ENCODE measurements at places on chromosomes 11 and 22.

DNA sequence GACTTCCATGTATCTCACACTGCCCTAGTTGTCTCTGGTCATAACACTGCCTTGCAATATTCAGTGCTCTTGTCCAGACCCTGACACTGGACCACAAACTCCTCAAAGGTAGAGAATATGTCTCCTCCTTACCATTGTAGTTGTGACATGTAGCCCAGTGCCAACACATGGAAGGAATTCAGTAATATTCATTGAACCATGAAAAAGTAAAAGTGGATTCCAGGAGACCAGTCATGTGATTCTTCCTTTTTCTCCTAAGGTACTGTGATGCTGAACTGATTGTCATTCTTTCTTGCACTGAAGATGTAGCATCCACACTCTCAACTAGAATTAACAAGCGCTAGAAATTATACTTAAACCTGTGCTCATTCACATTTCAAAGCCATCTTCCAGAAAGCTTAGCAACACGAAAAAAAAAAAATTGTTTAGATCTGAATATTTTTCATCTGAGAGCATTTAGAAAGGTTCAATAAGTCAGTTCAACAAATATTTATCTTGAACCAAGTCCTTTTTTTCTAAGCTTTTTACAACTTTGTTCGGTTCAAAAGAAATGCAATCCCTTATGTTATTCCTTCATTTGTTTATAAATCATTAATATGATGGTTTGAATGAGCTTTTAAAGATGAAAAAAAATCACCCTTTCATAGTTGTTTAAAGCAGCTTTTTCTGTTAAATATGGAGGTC, 224.7 kb upstream of the BLID start:
- DNase-seq: no peak

DNA sequence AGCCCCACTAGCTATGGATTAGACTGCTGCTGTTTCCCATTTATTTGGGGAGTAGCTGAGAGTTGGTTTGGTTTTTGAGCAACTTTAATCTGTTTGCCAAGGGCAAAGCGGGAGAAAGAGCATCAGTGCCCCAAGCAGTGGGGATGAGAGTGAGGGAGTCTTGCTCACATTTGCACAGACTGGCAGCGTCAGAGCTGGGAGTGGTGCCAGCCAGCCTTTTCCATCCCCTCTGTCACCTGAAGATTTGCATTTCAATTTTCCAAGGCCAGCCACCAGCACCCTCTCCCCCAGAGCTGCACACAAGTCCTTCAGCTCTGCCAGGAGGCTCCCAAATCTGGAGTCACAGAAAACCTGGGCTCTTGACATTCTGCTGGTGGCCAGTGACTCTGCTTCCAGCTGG, 21.0 kb upstream of the UVRAG start:
- no peak for DNase-seq

- no peak for DNase-seq
Observed at GRCh38 chr22:30191040-30191701, 55.4 kb downstream of the LIF start.

GRCh38 chr11:93686812-93687211, 25.3 kb downstream of the CEP295 start:
- no peak for DNase-seq

DNA sequence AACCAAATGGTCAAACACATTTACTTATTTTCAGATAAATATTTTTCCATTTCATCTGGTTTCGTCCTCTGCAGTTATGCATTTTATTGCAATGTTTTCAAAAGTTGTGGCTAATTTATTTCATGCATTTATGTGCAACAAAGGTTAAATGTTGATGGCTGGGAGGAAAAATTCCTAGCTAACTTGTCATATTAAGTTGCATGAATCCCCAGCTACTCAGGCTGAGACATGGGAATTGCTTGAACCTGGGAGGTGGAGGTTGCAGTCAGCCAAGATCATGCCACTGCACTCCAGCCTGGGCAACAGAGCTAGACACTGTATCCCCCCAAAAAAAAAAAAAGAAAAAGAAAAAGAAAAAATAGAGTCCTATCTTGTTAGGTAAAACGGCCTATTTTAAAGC, 1862.4 kb upstream of the RAG2 start:
- DNase-seq: no peak

DNA sequence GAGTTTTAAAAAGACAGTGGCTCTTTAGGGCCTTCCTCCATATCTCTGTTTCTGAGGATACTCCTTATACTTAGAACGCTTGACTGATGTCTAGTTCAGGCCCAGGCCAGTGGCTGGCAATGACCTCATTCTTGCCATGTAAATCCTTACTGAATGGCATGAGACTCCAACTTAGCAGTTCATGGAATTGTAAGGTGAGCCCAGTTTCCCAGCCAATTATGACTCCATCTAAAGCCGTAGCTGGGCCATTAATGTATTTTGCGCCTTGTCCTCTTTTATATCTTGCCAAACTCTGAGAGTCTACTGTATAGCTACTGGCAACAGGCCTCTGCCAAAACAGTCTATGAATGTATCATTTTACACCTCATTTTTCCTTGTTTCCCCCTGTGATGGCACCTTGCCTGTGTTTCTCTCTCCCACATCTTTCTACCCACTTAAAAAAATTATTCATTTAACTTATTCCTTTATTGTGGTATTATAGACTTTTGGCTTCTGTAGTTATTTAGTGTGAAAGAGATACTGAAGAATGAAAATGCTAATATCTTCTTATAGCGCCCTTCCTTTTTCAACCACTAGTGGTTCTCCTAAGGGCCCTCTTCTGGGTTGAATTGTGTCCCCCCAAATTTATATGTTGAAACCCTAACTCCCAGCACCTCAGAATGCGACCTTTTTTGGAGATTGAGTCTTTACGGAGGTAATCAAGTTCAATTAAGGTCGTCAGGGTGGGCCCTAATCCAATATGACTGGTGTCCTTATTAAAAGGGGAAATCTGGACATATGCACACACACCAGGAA, 67.4 kb downstream of the ZNRF3 start:
- no peak for DNase-seq
